ENCODE measurements at places on chromosomes 5 and 9.

DNA sequence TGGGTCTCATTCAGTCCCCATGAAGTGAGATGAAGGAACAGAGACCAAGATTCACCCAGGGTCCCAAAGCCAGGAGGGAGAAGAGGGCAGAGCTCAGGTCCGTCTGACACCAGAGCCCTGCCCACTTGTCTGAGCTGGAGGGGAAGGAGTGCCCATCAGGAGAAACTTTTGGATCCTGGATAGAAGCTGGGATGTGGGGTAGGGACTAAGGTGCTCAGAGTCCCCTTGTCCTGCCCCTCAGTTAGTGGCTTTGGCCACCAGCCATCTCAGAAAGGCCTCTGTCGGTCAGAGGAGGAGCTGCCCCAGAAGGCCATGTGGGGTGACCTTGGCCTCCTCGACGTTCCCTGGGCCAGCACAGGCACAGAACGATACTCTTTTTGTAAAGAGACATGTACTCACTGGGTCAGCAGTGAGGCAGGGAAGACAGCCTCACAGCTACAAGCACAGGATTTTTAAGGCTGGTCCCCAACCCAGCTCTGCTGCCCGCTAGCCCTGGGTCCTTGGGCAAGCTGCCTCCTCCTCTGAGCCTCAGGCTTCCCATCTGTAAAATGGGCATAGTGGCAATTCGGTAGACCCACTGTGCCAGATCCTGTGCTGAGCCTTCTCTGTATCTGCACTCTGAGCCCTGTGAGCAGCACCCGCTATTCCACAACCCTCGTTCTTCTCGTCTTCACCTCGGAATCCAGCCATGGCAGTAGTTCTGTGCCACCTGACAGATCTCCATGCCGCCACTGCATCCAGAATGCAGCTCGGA, 49.4 kb downstream of the C9orf50 start:
- no peak for DNase-seq

- DNase-seq = peak; percentile 49
These were observed 859 bp upstream of the GRIA1 start for GRCh38 chr5:153489611-153490010.

- no peak for DNase-seq
These were observed 124.0 kb downstream of the SEMA5A start for GRCh38 chr5:9421884-9422283.

DNA sequence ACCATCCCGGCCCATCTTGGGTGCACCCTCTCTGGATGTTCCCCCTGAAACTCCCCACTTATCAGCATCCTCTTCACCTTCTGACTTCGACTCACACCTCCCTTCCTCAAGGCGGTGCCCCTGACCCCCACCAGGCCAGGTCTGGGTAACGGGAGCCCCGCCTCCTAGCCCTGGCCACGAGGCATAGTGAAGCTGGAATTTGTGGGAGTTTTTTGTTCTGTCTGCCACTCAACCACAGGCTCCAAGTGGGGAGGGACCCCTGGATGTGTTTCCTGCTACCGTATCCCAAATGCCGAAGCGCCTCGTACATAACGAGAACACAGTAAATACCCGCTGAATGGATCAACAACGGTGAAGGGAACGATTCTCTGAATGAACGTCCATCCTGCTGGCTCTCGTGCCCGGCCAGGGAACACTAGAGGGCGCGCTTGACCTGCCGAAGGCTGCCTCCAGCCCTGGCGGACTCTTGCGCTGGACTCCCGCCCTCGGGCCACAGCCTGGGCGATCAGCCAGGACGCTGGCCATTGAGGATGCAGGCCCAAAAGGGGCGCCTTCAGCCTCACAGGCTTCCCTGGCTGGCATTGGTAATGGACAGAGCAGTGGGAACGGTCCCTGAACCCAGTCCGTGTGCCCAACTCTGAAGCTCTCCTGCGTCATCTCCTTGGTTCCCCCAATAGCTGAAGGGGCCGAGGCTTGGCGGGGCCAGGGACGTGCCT, 47.3 kb upstream of the PHYKPL start:
- DNase-seq = peak; percentile 70

GRCh38 chr5:157734436-157734835, 3.2 kb downstream of the THG1L start:
- no peak for DNase-seq

- no peak for DNase-seq
These were observed 800.6 kb downstream of the KCTD16 start for GRCh38 chr5:144971108-144971850.

DNA sequence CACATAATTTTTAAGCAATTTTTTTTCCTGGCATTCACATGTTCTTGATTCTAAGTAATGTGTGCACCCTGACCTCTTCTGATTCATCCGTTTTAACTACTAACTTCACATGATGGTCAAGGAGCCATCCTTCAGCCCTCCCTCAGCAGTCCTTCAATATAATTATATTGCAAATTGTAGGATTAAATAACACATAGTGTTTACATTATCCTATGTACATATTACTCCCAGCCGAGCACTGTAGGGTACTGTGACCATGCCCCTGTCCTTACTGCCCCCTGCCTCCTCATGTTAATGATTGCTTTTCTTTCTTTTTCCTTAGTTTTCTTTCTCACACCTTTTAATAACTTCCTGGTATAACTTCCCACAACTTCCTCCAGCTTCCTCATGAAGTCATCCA, 96.3 kb upstream of the FANCC start:
- DNase-seq = no peak

DNA sequence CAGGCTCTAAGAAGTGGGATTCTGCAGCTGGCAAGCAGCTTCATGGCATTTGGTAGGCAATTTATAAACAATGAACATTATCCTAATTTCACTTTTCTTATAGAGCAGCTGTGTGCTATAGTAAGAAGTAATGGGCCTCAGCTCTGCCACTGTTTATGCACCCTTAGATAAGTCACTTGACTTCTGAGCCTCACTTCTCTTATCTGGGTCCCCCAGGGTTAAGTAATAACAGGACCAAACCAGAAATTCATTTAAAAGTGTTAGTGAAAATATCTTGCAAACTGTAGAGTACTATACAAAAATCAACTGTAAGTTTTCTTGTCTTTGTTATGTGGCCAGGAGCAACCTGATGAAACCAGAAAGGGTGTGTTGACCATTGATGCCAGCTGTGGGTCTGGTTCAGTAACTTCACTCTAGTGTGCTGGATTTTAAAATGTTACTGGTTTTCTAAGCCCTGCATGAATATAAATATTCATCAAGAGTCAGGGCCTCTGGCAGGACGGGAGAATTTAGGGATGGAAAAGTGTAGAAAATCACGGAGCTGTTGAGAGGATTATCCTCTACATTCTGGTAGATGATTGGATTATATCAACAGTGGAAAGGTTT, 24.2 kb downstream of the TNFAIP8 start:
- DNase-seq = no peak

GRCh38 chr9:5917888-5918287, 27.2 kb downstream of the MLANA start:
- no peak for DNase-seq

DNA sequence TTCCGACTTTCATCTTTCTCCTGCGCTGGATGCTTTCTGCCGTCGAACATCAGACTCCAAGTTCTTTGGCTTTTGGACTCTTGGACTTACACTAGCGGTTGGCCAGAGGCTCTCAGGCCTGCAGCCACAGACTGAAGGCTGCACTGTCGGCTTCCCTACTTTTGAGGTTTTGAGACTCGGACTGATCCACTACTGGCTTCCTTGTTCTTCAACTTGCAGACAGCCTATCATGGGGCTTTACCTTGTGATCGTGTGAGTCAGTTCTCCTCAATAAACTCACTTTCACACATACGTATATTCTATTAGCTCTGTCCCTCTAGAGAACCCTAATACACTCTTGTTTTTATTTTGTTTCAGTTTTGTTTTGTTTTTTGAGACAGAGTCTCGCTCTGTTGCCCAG, 10.3 kb downstream of the FKBP15 start:
- no peak for DNase-seq

DNA sequence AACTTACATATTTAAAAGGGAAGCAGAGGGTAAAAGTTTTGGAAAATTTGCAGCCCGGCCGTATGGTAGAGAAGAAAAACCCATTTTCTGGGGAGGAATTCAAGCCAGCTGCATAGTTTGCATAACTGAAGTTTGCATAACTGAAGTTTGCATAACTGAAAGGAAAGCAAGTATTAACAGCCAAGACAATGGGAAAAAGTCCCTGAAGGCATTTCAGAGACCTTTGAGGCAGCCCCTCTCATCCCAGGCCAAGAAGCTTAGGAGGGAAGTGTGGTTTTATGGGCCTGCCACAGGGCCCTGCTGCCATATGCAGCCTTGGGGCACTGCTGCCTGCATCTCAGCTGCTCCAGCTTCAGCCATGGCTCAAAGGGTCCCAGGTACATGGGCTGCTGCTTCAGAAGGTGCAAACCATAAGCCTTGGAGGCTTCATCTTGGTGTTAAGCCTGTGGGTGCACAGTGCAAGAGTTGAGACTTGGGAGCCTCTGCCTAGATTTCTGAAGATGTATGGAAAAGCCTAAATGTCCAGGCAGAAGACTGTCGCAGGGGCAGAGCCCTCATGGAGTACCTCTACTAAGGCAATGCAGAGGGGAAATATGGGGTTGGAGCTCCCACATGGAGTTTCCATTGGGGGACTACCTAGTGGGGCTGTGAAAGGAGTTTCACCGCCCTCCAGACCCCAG, 36.9 kb upstream of the CXCL14 start:
- no peak for DNase-seq
